ENCODE measurements at places on chromosomes 1 and 21.

GRCh38 chr1:25695090-25695770, 78.6 kb downstream of the MAN1C1 start:
- DNase-seq = no peak

GRCh38 chr1:223621312-223621734, 44.2 kb downstream of the CAPN8 start:
- DNase-seq = no peak

- no peak for DNase-seq
Measured at GRCh38 chr1:11990303-11991032, 10.2 kb downstream of the MFN2 start.

- DNase-seq = no peak
Measured at GRCh38 chr1:207335695-207336363, 14.4 kb downstream of the CD55 start.

DNA sequence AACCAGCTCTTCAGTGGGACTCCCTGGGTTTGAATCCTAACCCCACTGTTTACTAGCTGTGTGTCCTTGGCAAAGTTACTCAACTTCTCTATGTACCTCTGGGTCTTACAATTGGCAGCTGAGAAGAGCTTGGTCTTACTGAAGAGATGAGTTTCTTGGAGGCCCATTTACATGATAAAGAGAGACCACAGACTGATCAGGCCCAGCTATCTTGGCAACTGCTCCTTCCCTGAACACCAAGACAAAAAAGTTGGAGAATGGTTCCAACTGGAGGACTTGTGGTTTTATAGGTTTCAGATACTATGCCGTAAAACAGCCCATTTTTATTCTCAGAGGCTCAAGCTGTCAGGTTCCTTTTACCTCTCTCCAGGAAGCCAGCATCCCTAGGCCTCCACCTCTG, 24.8 kb upstream of the CNIH3 start:
- no peak for DNase-seq

DNA sequence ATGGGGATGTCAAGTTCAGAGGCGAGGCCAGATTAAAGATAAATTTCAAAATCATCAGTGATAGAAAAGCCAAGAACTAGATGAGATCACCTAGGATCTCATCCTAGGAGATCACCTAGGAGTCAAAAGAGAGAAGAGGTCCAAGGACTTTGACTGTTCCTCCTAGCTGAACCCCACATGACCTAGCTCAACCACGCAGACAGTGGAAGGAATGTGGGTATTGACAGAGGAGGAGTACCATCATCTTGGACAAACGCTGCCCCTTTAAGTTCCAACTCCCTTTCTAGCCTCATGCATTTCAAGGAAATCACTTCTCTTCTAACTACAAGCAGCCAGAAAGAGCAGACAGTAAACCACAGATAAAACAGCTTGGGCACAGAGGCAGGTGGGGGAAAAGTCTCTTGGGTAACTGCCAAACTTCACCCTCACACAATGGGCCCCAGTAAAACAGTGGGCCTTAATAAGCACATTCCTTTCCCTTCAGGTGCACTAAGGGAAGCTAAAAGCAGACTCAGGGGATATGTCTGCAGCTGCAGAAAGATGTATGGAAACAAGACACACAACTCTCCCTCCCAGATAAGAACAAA, 12.5 kb upstream of the FAM76A start:
- no peak for DNase-seq

- no peak for DNase-seq
Measured at GRCh38 chr1:29634746-29635335, 398.5 kb downstream of the PTPRU start.

GRCh38 chr21:16460936-16461335, 731.2 kb downstream of the USP25 start:
- no peak for DNase-seq

GRCh38 chr1:151106894-151107293, 36.3 kb downstream of the GABPB2 start:
- DNase-seq = no peak

Measured in activated T-cell treated with anti-CD3 and anti-CD28 coated beads, Interleukin-2, amount 50 U/mL, for 48 hours (primary cell).